ELR (cell line): ENCODE measurements at places on chromosomes 3 and 15.

DNA sequence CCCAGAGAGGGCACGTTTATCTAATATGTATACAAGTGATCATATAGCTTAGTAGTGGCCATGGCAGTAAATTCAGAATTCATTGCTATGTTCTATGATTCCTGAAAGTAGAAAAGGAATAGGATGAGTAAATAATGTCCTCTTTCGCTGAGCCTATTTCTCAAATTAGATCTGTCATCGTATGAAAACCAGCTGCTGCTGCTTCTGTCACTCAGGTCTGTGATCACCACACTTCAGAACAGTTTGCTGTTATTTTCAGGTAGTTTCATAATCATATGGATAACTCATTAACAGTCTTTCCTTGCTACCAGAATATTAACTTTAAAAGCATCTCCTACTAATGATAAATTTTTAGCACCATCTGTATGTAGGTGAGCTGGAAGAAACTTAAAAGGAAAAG is 289.1 kb upstream of the AZI2 start:
- no peak for DNase-seq

GRCh38 chr3:56113231-56113630 is 355.0 kb downstream of the ERC2 start:
- no peak for DNase-seq

DNA sequence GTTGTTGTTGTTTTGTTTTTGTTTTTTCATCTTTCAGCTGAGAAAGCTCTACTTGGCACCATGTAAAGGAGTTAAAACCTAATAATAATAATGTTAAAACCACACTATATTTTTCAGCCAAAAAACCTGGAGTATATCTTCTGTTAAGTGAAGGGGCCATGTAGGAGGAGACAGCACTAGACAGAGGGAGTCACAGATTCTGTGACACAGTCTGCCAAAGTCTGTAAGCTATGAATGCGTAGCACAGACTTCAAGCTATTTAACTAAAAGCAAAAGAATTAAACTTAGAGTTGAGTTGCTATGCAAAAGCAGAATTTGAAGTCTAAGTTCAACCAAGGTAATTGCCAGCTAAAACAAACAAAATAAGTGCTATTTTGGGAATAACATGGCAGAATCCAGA is 296.0 kb upstream of the COL8A1 start:
- no peak for DNase-seq

GRCh38 chr3:193777524-193777923 is 184.5 kb downstream of the OPA1 start:
- DNase-seq = no peak

GRCh38 chr15:61035311-61035710 is 193.8 kb downstream of the RORA start:
- DNase-seq = no peak

DNA sequence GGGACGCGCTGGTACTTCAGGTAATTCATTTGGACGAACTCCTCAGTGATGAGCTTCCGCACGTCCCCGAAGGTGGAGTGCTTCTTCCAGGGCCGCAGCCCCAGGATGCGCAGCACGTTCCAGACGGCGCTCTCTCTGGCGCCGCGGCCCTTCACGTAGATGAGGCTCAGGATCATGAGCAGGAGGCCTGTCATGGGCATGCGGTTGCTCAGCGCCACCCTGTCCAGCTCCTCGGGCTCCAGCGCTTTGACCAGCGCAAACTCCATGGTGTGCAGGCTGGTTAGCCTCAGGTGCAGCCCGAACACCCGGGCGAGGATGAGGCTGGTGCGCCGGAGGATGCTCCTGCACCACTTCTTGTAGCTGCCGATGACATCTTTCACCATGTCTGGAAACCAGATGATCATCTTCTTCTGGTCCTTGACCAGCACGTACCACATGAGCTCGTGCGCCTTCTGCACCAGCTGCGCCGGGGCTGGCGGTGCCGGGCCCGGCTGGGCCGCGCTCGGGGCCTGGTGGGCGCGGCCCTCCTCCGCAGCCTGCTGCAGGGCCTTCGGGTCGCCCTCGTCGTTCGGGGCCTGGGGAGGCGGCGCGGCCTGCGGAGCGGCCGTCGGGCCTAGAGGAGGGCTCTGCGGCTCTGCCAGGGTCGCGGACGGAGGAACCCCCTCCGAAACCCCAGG is 501 bp downstream of the NDN start:
- no peak for DNase-seq

GRCh38 chr3:126375835-126376331 is 18.7 kb upstream of the KLF15 start:
- no peak for DNase-seq

- no peak for DNase-seq
Measured at GRCh38 chr3:168497183-168497582, 401.5 kb upstream of the GOLIM4 start.
